ENCODE measurements at places on chromosomes 7 and 10.
A peak's percentile ranks its signal among the peaks of the same experiment; 100 is the strongest.

- DNase-seq = no peak
Measured at GRCh38 chr10:89274928-89275327, 23.4 kb upstream of the LIPA start.

GRCh38 chr10:12181065-12181775, 14.5 kb downstream of the NUDT5 start:
- no peak for DNase-seq

DNA sequence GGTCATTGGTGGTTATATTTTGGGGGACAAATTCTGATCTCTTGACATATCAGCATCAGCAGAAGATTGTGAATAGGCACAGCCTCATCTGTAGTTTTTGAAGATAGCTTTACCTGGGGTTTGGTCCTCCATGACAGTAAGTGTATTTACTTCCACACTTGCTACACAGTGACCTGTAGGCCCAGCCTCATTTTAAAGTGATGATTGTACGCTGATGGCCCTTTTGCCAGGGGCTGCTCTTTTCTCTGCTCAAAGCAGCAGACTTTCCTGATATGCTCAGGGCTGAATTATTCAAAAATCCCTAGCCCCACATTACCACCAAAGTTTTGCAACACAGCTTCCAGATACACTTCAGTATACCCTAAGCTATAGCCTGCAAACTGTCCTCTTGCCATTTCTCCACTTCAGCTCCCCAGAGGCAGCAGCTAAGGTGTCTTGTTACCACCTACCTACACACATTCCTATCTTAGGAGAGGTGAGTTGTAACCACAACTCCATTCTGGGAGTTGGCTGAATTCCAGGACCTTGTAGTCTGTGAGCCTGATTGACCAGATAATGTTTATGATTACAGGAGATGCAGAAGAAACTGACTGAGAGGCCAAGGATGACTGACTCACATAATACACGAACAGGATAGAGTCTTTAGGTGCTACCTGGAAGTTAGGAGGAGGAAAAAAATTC, 6.0 kb downstream of the ASB4 start:
- no peak for DNase-seq

- peak; percentile 57 for DNase-seq
Measured at GRCh38 chr10:63376560-63377304, 89.0 kb downstream of the JMJD1C start.

- no peak for DNase-seq
Measured at GRCh38 chr10:10479465-10479864, 538.2 kb upstream of the CELF2 start.

GRCh38 chr7:116601426-116601825, 70.6 kb upstream of the MET start:
- no peak for DNase-seq

Measured in osteoblast (primary cell).